Daoy (cell line): ENCODE measurements at places on chromosomes 11 and 22. TPM values are rescaled to one million over a fixed set of nuclear protein-coding genes. Genes with fewer than 3 reads are reported as not detected.

- DNase-seq = peak; percentile 47
Measured at GRCh38 chr11:69416762-69417698, 64.4 kb upstream of the LINC01488 start.

DNA sequence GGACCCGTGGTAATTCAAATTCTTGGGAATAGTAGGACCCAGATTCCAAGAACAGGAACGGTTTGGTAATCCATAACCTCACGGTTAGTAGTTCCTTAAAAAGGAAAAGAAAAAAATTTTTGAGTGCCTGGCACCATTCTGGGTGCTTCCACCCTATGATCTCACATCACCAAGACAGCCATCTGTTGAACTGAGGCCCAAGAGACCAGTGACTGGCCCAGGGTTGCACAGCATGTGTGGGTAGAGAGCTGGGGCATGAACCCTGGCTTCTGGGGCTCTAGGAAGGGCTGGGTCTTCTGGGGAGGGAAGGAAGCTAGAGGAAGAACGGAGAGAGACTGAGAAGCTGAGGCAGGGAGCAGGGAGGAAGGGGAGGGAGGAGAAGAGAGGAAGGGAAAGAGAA, 4.7 kb upstream of the SPI1 start:
- no peak for DNase-seq

GRCh38 chr11:6438979-6439571, 1.7 kb downstream of the HPX start:
- DNase-seq = peak; percentile 47

The DNAJC4 gene
- 1.7 and 2.7 TPM in 2 replicates for total RNA-seq

- DNase-seq = peak; percentile 50
Measured at GRCh38 chr11:125165111-125165842, 726 bp downstream of the PKNOX2 start.

DNA sequence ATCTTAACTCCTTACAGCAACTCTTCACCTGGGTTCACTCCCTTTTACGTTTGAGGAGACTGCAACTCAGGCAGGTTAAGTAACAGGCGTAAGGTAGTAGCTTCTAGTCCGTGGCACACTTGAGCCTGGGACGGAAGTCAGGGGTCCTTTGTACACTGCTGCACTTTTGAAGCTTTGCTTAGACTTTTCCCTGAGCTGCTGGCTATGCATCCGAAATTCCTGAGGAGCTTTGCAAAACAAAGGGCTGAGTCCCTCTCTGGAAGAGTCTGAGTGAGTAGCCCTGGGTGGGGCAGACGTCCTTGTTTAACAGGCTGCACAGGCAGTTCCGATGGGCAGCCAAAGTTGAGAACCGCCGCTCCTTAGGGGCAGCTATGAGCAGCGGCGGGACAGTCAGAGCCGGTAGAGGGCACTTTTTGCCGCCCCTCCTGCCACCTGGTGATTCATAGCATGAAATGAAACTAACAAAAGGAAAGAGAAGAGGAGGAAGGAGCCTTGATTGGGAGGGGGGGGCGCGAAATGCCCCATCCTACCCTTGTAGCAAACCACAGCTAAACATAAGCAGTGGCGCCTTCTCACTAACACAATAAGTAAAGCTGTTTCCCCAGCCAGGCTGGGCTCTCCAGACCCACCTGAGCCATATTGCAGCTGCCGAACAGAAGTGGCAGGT, 1.4 kb downstream of the TMEM109 start:
- peak; percentile 81 for DNase-seq

The BRSK2 gene
- 0.17 TPM in 1 of 2 replicates, not detected in the other for total RNA-seq

- no peak for DNase-seq
Measured at GRCh38 chr11:69922596-69923111, 103.4 kb upstream of the FGF3 start.

GRCh38 chr11:3962406-3962840, 107.0 kb downstream of the STIM1 start:
- DNase-seq = no peak

- no peak for DNase-seq
Measured at GRCh38 chr11:60889869-60890311, 16.5 kb downstream of the PRPF19 start.

GRCh38 chr11:10693509-10694081, at the start of gene IRAG1:
Gene IRAG1 (minus strand): TSS chr11:10693755. CDS start chr11:10693602, 153 bp downstream.
- no peak for DNase-seq

The SCGB1D2 gene
- total RNA-seq = not detected in 2 replicates

The SMC1B gene
- total RNA-seq = not detected in 2 replicates

- no peak for DNase-seq
Measured at GRCh38 chr22:25624476-25624875, 60.0 kb downstream of the GRK3 start.

- peak; percentile 15 for DNase-seq
Measured at GRCh38 chr11:15223318-15223717, 108.6 kb downstream of the INSC start.

GRCh38 chr11:2759228-2760195, 59.7 kb upstream of the KCNQ1OT1 start:
- no peak for DNase-seq

The SDHD gene
- 133 and 145 TPM in 2 replicates for total RNA-seq

GRCh38 chr11:61601512-61601911, 20.6 kb upstream of the SYT7 start:
- DNase-seq = no peak

The OR51E1 gene
- not detected in 2 replicates for total RNA-seq

DNA sequence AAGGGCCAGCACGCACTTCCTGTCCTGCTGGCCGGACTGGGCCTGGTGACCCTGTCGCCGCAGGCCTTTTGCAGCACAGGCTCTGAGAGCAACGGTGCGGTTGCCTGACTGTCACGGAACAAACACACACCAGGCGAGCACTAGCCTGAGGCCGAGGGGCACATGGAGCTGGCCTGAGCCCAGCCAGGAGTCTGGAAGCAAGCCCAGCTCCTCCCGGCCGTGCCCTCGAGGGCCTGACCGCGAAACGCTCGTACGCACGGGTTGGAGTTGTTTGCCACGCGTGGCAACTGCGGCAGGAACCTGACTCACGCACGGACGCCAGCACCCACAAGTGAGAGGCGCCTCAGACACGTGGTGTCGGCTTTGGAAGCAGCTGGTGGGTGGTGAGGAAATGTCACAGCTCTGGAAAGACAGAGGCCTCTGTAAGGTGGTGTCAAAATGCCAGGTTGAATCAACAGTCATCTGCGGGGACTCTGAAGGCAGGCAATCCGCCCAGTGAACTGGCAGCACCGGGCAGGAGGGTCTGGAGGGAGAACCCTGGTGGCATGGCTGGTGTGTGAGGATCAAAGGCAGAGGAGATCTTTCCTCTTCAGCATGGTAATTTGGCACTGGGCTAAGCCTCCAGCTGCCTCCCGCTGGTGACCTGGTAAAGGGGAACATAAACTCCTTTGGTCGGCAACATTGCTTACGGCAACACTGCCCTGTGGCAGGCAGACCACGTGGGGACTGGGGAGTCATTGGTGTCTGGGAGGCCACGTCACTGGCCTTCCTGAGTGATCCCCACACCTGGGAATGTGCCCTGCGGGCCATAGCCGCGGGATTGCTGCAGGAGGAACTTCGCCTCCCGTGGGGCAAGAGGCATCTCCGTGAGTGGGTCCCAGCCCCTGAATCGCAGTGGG, 15.3 kb upstream of the IL17REL start:
- DNase-seq = peak; percentile 80

GRCh38 chr22:22556995-22557925, 1.8 kb downstream of the PRAME start:
- no peak for DNase-seq

DNA sequence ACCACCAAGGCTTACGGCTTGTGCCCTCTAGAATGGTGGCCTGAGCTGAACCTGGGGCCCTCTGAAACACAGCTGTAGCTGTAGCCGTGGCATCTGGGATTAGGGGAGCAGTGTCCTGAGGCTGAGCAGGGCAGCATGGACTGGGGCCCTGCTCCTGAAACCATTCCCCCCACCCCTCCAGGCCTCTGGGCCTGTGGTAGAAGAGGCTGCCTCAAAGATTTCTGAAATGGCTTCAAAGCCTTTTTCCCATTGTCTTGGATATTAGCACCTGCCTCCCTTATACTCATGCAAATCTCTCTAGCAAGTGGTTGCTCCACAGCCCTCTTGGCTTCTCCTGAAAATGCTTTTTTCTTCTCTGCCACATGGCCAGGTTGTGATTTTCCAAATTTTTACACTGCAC, 106.9 kb downstream of the CTNND1 start:
- no peak for DNase-seq

- DNase-seq = peak; percentile 46
Measured at GRCh38 chr22:26259510-26259909, 90.2 kb downstream of the SEZ6L start.

The ASCL3 gene
- total RNA-seq = not detected in 2 replicates

DNA sequence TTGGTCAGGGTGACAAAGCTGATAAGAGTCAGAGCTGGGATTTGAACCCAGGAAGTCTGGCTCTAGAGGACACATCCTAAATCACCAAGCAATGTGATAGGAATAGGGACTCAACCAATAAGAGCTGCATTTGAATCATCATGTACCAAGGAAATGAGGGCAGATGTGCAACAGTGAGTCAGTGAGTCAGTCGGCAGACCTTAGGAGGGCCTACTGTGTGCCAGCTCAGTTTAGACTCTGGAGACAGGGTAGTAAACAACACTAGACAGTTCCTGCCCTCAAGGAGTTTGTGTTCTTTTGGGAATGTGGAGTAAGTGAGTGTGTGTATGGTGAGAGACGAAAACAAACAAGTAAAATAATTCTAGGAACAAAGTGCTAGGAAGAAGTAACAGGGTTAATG, 11.2 kb downstream of the IL10RA start:
- DNase-seq = no peak

The TUG1 gene
- total RNA-seq = 35.0 and 37.0 TPM in 2 replicates

- no peak for DNase-seq
Measured at GRCh38 chr11:36333468-36333867, 37.4 kb downstream of the PRR5L start.

- DNase-seq = no peak
Measured at GRCh38 chr11:46020084-46020599, 97.7 kb downstream of the LARGE2 start.

The MS4A14 gene
- total RNA-seq = not detected in 2 replicates

The MOV10L1 gene
- total RNA-seq = 0.11 TPM in 1 of 2 replicates, not detected in the other
